ENCODE measurements at places on chromosomes 2 and 18.

DNA sequence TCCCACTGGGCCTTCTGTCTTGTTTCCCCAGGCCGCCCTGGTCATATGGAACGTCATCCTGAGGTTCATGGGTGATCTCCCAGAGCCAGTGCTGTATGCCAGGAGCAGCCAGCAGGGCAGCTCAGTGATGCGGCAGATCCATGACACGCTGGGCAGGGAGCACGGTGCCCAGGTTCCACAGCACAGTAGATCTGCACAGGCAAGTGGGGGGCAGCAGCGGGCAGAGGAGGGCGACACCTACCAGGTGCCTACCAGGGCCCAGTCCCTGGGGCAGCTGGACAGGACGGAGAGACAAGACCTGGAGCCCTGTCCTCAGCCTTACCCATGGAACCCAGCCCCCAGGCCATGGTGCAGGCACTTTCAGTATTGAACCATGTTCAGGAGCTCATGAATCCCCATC is 36.1 kb upstream of the GPR17 start:
- DNase-seq: no peak

GRCh38 chr18:76357585-76358260 is 137.3 kb downstream of the ZNF516 start:
- peak; percentile 62 for DNase-seq

- DNase-seq: no peak
Observed at GRCh38 chr2:121185571-121186074, 99.4 kb downstream of the TFCP2L1 start.

GRCh38 chr2:201242571-201243277 is 17.6 kb upstream of the CASP8 start:
- no peak for DNase-seq

- peak; percentile 31 for DNase-seq
Observed at GRCh38 chr2:18356676-18357075, 203.8 kb downstream of the RDH14 start.

DNA sequence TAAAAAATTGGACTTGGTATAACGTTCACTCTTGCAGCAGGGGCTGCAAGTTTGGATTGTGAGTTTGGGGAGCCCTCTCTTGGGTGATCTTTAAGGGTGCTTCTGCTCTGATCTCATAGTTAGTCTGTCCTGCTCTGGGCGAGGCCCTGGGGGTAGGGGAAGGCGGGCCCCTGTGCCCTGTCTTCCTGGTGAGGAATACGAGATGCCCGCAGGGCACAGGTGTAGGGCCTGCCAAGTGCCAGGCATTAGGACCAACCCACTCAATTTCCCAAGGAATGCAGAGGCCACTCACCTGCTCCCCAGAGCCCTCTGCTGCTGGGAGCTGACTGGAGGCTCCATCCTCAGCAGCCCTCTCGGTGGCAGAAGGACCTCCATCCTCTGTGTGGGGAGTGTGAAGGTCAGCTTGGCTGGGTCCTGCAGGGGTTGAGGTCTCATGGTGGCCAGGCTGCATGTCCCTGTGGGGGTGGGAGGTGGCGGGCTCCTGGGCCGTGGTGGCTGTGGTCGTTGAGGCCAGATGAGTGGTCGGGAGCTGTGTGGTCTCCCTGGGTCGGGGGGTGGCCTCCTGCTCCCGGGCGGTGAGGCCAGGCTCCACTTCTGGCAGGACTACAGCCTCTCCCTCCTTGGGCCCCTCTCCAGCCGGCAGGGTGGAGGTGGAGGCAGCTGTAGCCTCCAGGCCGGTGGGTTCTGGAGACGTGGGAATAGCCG is 21.3 kb downstream of the SDC1 start:
- DNase-seq: no peak

All from fibroblast of villous mesenchyme (primary cell).